ENCODE measurements at places on chromosomes 12 and 14.

- DNase-seq: no peak
Observed at GRCh38 chr14:37824939-37825712, 229.7 kb downstream of the TTC6 start.

DNA sequence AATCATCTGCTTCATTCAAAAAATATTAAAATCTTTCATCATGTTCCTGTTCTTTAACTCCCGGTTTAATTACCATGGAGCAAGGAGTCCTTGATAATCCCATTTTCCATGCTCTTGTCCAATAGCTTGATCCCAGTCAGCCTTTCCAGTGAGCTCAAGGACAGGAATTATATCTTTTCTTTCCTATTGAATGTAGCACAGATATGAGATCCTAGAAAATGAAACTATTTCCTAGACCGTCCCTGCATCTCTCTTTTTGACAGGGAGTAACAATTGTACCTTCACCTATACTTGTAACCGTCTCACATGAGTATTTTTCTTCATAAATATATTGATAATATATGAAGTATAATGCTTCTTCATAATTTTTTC, 35.6 kb downstream of the PIK3C2G start:
- DNase-seq: no peak

DNA sequence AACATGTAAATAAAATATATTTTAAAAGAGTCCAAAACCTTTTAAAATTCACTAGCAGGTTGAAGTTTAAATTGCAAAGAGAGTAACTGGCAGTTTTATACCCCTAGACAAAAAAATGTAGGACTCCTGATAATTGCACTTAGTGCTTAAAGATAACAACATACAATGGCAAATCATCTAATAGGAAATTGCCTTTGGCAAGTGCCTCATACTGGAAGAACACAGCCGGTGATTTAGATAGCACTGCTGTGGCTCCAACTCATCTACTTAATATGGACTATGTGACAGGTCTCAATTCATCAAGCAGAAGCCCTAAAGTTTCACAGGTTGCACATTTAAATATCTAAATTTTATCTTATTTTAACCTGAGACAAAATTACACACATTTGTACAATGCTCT, 13.4 kb downstream of the C12orf50 start:
- no peak for DNase-seq

DNA sequence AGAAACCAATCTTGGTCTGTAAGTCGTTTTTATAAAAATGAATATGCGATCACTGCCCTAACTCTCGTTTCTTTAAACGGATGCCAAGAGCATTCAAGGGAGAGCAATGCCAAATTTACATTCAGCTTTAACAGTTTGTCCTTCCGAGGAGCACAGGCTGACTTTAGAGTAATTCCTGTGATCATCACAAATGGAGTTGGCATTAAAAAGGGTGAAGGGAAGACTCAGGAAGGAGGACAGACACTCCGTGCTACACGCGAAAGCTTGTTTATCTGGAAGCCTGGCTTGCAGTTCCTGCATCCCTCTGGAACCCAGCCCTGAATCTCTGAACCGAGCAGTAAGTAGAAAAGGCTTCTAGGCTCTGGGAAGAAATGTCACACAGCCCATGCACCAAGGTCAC, 78.4 kb downstream of the PAPOLA start:
- no peak for DNase-seq

DNA sequence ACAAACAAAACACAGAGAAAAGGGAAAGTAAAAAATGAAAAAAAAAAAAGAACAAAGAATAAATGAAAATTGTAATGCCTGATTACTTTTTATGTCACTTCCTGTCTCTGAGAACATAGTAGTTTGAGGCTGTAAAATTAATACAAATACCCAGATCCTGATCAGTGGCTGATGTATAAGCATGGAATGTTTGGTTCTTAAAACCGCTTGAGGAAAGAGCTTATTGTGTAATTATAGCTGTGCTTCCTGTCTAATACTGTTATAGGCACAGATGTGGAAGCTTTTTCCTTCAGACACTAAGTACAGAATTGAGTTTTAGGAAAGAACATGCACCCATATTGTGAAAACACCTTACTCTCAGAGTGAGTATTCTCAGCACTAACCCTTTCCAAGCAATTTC, 86.9 kb downstream of the AVPR1A start:
- no peak for DNase-seq

GRCh38 chr14:69038455-69039287, 59.6 kb upstream of the ACTN1 start:
- no peak for DNase-seq

GRCh38 chr12:57719777-57720605, 18.6 kb downstream of the AGAP2 start:
- no peak for DNase-seq

DNA sequence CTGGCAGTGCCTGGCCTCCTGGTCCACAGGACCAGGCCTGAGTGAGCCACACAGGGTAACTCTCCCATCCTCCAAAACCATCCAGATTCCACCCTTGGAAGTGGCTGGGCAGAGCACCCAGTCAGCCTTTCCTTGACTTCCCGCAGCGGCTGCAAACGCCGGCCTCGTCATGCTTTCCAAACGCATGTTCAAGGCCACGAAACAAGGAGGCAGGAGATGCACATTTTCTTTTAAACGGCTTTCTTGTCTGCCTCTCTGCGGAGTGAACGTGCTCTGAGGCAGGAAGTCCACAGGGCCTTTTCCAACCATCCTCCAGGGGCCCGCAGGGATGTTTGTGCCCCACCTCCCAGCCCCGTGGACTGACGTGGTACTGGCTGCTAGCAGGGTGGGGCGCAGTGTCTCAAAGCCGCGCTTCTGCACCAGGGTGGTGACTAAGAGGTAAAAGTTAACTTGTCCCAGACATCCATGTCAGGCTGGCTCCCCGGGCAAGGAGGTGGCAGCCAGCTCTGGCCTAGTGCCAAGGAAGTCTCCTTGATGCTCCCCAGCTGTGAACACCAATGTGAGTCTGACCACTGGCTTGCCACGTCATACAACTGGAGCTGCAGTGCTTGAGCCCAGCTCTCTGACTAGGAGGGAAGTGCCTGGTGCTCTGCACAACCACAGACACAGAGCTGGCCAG, 45.0 kb downstream of the KCNA5 start:
- DNase-seq: no peak

DNA sequence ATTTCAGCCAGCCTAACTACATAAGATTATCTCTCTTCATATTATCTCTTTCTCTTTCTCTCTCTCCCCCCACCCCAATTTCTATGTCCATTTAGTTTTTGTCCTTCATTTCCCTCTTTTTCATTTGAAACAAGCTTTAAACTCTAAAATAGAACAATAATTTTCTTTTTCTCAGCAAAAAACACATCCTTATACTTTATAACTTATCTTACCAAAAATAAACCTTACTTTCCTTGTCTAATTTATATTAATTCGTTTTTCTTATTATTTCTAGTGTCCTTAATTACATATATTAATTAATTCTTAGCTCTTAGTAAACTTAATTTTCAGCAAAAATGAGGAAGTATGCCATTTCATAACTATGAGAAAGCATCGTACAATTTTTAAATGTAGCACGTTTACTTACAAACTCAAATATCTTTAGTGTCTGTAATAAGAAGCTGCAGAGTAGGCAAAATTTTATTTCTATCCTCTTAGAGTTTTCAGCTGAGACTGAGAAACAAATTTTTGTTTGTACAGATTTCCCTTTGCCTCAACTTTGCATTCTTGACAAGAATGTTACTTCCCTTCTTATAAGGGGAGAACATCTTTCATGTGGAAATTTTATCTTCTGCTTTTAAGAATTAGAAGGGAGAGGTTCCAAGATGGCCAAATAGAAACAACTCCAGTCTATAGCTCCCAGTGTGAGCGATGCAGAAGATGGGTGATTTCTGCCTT, 65.1 kb upstream of the ST8SIA1 start:
- DNase-seq: no peak

Measured in stimulated activated CD4-positive, alpha-beta T cell treated with anti-CD3 and anti-CD28 coated beads, Interleukin-4, amount 100 ng/mL, for 4 hours (primary cell).